ENCODE measurements at places on chromosomes 6 and 20. TPM values are rescaled to one million over a fixed set of nuclear protein-coding genes. Genes with fewer than 3 reads are reported as not detected.

Gene ADGRB3
- polyA plus RNA-seq, result 0.31 TPM

Gene OR2B6
- polyA plus RNA-seq, result 0.46 TPM

Gene DUSP15
- polyA plus RNA-seq, result 6.0 TPM

Gene GFOD1
- 2.5 TPM for polyA plus RNA-seq

Gene GJA10
- polyA plus RNA-seq, result 0.17 TPM

Gene PI16
- 0.06 TPM for polyA plus RNA-seq

Gene SEMG1
- 0.64 TPM for polyA plus RNA-seq

Data from H1 (cell line).